Right lung (tissue), 10 donors: ENCODE measurements at places on chromosomes 11 and 22.

DNA sequence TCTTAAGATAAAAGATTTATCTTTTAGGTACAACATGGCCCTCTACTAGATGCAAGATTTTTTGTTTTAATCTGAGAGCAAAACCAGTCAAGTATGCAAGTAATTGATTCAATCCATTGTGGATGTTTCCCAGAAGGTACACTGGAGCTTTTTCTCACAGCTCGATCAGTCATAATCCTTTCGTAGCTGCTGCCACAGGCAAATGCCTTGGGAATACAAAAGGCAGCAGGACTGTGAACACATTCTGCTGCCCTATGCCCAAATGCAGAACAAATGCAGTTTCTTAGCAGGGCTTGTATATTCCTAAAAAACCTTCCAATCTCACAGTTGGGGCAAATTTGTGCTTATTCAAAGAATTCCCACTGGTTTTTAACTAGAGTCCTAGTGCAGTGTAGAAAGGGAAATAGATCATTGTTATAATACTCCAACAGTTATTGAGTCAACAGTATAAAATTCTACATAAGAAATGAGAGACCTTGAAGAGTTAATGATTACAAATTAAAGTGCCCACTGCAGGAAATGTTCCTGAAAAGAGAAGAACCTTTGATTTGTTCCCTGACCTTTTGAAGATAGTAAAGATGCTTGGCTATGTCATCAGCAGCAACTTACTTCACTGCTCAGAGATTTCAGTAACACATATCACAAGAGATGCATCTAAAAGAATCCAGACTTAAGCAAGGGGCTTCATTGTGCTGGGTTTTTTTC, 14.1 kb downstream of the LPXN start:
- no peak for DNase-seq

DNA sequence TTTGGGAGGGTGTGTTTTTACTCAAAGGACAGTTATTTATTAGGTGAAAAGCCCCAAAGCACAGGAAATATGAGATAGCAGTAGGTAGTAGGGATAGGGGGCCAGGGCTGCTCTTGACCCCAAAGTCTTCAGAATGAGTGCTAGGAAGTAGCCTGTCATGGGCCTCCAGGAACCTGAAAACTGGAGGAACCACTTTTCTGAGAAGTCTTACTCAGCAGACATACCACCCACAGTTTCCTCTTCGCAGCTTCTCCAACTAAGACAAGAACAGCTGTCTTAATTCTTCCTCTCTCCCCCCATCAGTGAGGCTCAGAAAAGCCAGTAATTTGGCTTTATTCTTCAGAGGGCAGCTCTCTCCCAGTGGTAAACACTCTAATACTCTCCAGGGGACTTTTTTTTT, 84.0 kb upstream of the CTSC start:
- peak; percentile 45 for DNase-seq

DNA sequence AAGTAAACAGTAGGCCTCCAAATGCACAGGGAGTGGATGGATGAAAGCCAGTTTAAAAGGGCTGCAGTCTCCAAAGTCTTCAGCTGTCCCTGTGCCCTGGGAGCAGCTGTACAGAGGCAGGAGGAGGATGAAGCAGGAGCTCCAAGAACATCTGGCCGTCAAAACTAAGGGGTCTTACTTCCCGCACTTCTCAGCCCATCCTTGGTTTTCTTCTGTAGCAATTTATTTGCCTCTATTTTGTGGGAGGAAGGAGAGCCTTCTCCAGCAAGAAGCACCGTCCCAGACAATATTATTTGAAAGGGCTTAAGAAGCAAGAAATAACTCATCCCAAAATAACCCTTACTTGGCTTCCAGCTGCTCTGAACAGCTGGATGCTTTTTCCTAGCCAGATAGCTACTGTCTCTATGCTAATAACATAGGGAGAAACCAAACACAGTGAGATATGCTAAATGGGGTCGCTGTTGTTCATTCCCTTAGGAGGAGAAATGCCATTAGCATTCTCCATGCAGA, 133.2 kb downstream of the SPATA19 start:
- peak; percentile 79 for DNase-seq

GRCh38 chr11:127472505-127472904, 471.9 kb upstream of the KIRREL3 start:
- no peak for DNase-seq

- DNase-seq, result no peak
Measured at GRCh38 chr22:32517488-32517887, 42.9 kb downstream of the FBXO7 start.

- DNase-seq, result peak; percentile 39
Measured at GRCh38 chr22:29149841-29150555, 55.7 kb upstream of the EMID1 start.

DNA sequence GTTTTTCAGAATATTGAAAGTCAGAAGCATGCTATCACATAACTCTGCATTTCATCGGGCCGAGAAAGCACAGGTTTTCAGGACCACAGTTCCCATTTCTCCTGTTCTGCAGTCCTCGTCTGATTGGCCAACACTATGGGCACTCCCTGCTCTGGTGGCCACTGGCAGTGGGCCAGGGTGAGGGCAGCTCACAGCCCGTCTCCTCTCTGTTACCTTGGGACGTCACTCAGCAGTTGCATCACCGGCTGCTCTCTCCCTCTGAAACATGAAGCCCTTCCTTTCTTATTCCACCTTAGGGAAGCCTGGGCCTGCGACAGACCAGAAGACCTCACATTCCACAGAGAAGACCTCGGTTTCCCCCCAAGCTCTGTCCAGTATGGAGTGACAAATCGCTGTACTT, 11.4 kb upstream of the MICAL3 start:
- DNase-seq, result no peak

- no peak for DNase-seq
Measured at GRCh38 chr11:45098929-45099328, 47.5 kb upstream of the PRDM11 start.

DNA sequence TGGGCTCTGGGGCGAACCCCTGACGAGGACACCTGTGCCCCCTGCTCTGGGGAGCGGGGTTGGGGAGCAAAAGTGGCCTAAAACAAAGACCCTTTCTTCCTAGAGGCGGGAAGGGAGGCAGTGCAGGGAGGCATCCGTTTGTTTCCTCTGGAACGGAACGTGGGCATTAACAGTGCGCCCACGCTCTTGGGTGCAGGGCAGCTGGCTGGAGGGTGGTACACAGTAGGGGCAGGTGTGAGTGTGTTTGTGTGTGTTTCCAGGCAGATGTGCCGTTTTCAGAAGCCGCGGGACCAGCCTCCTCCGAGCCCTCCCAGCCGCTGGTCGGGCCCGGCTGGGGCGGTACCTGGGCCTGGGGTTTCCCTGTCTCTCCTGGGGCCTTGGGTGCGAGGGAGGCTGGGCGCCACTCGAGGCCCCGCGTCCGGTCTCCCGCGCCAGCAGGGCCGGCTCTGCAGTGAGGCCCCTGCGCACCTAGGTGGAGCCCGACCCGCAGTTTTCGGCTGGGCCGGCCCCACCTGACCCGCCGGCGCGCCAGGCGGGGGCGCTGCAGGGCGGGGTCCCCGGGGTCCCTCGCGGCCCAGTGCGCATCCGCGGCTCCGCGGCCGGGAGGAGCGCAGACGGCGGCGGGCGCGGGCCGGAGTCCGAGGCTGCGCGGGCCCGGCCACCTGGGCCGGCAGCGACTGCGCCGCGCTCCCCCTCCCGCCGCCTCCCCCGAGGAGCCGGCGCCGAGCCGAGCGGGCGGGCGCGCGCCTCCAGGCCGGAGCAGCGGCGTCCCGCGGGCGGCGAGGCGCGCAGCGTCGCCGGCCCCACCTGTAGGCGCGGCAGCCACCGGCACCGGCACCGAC, 1252.7 kb downstream of the BRD1 start:
- peak; percentile 17 for DNase-seq

DNA sequence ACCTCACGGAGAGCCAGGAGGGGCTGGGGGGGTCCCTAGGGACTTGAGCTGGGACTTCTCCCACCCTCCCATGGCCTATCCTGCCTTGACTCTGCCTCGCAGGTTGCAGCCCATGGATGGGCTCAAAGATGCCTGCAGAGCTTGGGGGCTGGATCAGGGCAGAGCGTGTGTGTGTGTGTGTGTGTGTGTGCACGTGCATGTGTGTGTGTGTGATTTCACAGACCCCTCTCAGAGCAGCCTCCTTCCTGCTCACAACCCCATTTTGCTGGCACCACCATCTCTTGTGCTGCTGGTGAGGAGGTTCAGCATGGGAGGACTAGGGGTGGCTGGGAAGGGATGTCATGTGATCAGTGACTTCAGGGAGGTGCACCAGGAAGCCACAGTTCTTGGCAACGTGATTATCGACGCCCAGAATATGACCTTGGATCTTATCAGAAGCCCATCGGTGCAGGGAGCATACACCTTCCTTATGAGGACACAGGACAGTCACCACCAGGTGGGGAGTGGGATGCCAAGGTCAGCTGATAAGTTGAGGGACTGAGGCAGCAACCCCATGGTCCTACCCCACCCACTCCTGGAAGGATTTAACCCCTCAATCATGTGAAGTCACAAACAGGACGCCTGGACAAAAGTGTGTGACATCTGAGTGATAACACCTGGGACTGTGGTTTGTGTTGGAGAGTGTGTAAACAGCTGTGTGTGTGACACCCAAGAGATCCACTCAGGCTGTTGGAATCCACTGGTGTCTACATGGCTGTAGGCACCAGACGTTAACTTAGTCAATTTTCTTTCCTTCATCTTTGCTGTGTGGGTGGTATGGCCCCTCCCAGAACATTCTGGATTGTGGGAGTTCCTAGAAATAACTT, 1.8 kb upstream of the NAALADL1 start:
- no peak for DNase-seq

DNA sequence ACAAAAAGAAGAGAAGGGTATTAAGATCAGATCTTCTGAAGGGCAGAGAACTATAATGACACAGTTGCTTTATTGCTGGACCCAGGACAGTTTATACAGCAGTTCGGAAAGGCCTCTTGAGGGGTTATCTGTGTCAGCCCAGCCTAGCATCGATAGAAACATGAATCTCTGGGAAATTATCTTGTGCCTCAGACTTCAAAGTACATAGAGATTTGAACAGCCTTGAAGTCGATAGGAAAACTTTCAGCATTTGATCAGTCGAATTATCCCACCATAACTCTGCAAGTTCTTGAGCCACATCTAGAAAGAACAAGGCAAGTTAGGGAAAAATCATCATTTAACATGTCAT, 2.5 kb upstream of the LMO2 start:
- no peak for DNase-seq

DNA sequence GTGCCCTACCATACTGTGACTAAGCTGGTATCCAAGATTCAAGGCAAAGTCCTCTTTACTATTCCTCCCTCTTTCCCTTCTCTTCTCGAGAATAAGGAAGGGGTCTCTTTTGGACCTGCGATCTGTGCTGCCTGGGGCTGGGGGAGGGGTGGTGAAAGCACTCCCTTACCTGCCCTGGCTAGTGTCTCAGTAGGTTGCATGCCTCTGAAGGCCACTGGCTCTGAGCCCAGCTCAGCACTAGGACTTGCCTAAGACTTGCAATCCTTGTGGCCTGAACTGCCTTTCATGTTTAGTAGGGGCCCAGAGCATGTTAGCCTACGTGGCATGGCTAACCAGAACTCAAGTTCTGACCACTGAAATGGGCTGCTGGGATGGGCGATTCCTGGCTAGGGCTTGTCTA, 13.0 kb upstream of the REXO2 start:
- DNase-seq, result no peak

- DNase-seq, result peak; percentile 53
Measured at GRCh38 chr11:88508759-88509581, 171.4 kb upstream of the CTSC start.

DNA sequence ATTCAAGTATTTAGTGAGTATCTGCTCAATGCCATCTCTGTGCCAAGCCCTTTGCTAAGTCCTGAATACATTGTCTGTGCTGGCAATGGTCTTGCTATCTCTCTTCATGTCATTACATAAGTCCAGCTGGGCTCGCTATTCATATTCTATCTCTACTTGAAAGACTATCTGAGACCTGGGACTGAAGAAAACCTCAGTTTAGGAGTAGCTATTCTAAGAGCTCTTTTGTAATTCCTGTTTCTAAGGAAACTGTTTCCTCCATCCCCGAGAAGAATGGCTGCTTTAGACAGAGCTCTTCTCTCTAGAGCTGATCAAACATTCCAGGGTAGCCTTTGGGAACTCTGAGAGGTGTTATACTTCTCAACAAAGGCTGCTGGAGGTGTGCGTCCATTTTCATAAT, 33.0 kb downstream of the SLC17A6 start:
- DNase-seq, result no peak

- no peak for DNase-seq
Measured at GRCh38 chr22:32842486-32842885, 41.0 kb downstream of the TIMP3 start.

DNA sequence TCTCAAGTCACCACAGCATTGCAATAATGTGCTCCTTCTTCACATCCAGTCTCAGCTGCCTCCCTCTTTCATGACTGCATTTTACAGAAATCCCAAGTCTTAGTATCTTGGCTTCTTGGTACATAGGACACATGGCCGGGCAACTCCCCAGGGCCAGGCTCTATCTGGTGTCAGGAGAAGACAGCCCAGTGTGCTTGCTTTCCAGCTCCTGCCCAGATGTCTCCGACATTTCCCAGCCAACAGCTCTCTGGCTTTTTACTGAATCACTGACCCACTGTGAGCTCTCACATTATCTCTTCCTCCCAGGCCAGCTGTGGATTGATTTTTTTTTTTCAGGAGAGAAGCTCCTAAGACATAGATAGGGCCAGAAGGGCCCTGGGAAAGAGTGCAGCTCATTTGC, 346.0 kb upstream of the C11orf87 start:
- DNase-seq, result no peak

DNA sequence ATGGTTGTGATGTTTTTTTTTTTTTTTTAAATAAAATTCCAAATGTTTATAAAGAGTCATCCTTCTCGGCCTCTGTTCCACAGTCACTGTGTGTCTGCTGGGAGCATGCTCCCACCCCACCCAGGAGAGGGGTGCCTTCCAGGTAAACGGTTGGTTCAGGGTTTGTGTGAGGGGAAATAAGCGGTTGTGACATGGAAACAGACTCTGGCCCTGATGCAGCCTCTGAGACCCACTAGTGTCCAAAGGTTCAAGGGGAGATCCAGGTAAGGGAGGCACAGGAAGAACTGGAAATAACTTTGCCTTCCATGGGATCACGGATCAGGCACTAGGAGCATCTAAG, 6.0 kb upstream of the GAS2L1 start:
- DNase-seq, result no peak

GRCh38 chr22:45540122-45540521, 37.4 kb downstream of the FBLN1 start:
- no peak for DNase-seq

DNA sequence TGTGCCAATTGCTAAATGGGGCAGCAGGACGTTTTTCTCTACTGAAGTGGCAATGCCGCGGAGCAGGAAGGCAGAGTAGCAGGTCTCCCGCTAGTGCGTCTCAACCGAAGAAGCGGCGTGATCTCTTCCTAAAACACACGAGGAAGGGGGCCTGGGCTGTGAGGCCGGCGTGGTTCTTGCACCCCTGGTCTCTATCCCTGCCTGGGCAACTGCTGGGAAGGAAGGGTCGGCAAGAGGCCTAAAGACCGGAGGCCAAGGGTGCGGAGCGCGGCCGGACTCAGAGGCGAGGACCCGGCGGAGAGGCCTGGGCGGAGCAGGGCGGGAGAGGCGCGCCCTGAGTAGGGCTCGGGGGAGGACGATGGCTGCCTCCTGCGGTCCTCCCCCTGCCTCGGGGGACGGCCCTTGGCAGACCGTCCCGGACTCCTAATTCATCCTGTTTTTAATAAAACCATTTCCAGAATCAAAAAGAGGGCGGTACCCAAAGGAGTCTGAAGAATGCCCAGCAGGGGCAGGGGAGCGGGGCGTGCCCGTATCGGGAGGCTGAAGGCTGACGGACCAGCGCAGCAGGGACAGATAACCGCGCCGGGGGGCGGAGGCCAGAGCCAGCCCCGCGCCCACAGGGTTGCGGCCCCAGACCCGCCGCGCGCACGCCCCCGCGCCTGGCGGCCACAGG, 572 bp upstream of the APLP2 start:
- DNase-seq, result peak; percentile 92

GRCh38 chr11:73347067-73347466, 29.1 kb upstream of the RELT start:
- no peak for DNase-seq

- DNase-seq, result peak; percentile 60
Measured at GRCh38 chr11:77127235-77127911, 673 bp upstream of the MYO7A start.
